ENCODE measurements at places on chromosomes 3 and 15.

GRCh38 chr3:32306072-32306471 is 67.6 kb downstream of the CMTM8 start:
- no peak for DNase-seq

DNA sequence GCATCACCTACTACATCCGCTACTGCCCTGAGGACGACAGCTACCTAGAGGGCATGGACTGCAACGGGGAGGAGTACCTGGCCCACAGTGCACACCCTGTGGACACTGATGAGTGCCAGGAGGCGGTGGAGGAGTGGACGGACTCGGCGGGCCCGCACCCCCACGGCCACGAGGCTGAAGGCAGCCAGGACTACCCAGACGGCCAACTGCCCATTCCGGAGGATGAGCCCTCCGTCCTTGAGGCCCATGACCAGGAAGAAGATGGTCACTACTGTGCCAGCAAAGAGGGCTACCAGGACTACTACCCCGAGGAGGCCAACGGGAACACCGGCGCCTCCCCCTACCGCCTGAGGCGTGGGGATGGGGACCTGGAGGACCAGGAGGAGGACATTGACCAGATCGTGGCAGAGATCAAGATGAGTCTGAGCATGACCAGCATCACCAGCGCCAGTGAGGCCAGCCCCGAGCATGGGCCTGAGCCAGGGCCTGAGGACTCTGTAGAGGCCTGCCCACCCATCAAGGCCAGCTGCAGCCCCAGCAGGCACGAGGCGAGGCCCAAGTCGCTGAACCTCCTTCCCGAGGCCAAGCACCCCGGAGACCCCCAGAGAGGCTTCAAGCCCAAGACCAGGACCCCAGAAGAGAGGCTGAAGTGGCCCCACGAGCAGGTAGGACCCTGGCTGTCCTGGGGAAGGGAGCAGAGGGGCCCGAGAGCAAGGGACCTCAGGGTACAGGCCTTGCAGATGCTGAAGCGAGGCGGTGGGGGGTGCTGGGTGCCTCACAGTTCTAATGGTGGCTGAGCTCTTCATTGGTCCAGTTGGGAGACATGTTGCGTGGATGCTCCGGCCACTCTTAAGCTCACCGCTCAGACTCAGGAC is 168.6 kb downstream of the APBA2 start:
- no peak for DNase-seq

DNA sequence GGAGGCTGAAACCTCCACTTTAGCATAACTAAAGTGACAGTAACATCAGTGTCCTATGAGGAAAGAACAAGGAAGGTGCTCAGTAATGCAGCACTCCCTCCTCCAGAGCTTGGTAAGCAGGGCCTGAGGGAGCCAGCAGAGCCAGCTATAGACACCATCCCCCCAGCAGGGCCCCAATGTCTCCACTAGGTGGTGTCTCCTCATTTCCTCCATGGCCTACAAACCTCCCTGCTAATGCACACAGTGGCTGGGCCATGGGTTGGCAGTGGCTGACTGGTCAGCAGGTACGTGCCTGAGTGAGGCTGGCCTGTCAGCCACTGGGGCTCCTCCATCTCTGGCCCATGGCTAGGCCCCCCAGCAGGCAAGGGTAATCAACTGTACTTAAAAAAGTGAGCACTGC is 13.6 kb downstream of the MRPS25 start:
- DNase-seq: no peak

DNA sequence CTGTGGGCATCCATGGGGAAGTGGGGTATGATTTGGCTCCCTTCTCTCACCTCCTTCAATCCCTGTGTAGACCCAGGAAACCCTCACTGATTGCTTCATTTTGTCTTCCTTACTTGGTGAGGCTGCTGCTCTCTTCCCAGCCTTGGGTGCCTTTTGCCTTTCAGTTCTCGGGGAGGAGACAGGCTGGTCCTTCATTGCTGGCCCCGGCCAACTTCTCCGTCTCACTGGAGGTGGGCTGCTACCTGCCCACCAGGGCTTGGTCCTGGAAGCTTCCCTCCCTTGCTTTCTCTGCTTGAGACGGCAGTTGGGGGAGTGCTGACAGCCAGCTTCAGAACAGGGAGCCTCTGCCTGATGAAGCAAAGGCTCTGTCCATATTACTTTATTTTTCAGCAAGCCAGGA is 4.7 kb downstream of the FOXL2 start:
- DNase-seq: no peak

- DNase-seq: no peak
Measured at GRCh38 chr15:27336676-27337075, 365.7 kb downstream of the GABRG3 start.
